MV-4-11 (cell line): ENCODE measurements at places on chromosomes 4 and X.

GRCh38 chrX:97039363-97040029 lies 155.8 kb downstream of the RPA4 start:
- no peak for DNase-seq

DNA sequence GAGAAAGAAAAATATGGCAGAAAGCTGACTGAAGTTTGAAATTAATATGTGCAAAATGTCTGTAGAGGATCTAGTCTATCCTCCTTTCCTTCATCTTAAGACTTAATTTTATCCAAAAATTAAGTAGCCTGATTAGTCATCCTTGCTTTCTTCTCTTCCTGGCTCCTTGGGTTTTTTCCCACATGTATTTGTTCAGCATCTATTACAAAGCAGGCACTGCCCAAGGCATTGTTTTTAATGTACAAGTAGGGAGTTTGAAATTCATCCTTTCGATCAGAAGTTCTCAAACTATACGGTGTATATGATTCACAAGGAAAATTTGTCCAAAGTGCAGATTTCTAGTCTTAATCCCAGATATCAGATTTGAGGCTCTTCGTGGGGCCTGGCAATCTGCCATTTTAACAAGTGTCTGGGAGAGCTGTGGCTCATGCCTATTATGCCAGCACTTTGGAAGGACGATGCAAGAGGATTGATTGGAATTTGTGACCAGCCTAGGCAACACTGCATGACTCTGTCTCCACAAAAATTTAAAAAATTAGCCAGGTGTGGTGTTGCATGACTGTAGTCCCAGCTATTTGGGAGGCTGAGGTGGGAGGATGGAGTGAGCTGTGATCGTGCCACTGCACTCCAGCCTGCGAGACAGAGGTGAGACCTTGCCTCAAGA lies 19.4 kb upstream of the YTHDC1 start:
- no peak for DNase-seq

- peak; percentile 33 for DNase-seq
Observed at GRCh38 chrX:108001218-108001814, 19.1 kb upstream of the TEX13B start.

GRCh38 chr4:74109870-74110605 lies 11.0 kb upstream of the CXCL2 start:
- DNase-seq: no peak

DNA sequence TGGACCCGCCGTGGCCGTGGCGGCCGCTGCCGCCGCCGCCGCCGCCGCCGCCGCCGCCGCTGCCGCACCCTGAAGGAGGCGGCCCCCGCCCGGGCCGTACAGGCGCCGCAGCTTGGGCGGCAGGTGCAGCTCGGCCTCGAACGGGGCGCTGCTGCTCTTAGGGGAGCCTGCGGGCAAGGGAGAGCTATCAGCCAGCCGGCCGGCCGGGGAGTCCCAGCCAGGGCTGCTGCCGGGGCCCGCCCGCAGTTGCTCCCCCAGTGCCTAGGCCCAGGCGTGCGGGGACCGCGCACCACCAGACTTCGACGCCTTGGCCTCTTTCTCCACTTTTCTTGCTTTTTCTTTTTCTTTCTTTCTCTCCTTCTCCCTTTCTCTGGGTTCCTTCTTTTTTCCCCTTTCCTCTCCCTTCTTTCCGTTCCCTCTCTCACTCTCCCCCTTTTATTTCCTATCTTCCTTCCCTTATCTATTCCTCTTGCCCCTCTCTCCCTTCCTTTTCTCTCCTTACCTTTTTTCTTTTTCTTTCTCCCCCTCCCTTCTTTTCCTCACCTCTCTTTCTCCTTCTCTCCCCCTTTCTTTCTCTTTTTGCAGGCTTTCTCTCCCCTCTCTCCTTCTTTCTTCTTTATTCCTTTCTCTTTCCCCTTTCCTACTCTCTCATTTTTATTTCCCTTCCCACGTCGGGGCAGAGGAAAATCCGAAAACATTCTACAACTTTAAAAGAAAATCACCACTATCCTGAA lies 2.0 kb downstream of the ARX start:
- no peak for DNase-seq

DNA sequence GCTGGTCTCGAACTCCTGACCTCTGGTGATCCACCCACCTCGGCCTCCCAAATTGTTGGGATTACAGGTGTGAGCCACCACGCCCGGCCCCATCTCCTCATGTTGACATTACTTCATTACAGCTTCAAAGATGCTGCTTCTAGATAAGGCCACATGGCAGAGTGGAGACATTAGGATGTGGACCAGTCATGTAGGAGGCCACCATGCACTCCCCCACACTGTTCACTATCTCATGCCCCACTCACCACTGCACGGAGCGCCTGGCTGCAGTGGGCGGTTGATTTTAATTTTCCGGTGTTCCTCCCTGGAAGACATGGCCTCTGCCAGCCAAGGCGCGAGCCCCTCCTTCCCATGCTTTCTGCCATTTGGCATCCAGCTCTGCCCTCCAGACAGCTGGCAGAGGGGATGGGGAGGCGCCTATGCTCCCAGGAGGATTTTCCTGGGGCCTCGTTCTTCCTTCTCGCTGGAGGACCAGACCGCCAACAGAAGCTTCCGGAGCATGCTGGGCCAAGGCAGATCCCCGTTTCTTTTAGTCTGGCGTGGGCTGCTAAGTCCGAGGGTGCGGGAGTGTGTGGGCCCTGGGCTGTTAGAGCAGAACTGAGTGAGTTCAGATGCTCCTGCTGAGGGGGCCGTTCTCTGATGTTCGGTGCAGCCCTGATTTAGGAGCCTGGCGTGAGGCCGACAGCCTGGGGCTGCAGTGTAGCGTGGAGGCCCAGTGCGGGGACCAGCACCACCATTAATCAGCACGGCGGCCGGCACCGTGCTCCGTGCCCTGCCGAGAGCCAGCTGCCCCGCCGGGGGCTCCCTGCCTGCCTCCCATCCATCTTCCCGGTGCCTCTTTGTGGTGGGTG lies 93.1 kb downstream of the SORCS2 start:
- no peak for DNase-seq

GRCh38 chrX:39063037-39063436 lies 261.8 kb downstream of the MID1IP1 start:
- DNase-seq: peak; percentile 85

- DNase-seq: no peak
Observed at GRCh38 chr4:124468360-124468759, 244.2 kb downstream of the ANKRD50 start.

DNA sequence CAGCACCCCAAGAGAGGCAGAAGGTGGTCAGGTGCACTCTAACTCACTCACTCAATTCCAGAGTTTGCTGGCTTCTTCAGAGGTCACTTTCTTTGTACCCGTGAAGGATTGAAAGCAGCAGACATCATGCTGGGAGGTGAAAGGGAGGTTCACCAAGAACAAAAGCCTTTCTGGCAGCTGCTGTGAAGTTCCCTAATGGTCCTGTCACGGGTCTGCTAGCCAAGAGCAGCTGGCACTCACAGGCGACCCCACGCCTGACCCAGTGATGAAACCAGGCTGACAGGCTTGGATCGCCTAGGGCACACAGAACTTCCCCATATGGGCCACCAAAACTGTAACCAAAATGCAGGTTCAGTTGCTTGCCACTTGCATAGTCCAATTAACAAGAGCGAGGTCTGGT lies 11.8 kb downstream of the NUDT11 start:
- no peak for DNase-seq

DNA sequence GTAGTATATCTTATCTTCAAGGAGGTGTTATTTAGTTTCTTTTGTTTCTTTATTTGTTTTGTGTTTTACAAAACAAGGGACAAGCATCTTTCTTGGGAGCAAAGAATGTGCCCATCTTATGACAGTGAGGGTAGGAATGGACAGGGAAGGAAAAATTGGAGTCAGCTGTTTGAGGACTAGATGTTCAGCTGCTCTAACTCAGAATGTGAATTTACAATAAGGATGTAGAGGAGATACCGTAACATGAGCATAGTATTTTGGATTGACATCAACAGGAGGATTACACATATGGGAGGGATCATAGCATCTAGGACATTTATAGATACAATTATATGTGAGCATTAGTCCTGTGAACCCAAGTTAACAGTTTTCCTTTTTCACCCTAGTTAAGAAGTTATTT lies 89.0 kb upstream of the GK2 start:
- no peak for DNase-seq

DNA sequence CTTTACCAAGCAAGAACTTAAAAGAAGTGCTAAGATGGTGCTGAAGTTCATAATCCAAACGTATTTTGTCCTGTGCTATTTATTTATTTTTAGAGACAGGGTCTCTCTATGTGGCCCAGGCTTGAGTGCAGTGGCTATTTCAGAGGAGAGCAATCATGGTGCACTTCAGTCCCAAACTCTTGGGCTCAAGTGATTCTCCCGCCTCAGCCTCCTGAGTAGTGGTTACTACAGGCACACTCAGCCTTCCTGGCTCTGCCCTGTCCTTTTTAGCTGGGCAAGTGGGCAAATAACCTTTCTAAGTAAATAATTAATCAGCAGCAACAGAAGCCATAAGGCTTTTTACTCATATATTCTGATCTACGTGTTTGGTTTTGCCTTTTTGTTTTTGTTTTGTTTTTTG lies 2.6 kb downstream of the NSD2 start:
- no peak for DNase-seq

- peak; percentile 19 for DNase-seq
Observed at GRCh38 chrX:8743126-8743732, 11.3 kb upstream of the ANOS1 start.

- DNase-seq: no peak
Observed at GRCh38 chr4:3859571-3859970, 93.4 kb downstream of the ADRA2C start.

- DNase-seq: no peak
Observed at GRCh38 chrX:71321731-71322130, 20.2 kb downstream of the ITGB1BP2 start.

DNA sequence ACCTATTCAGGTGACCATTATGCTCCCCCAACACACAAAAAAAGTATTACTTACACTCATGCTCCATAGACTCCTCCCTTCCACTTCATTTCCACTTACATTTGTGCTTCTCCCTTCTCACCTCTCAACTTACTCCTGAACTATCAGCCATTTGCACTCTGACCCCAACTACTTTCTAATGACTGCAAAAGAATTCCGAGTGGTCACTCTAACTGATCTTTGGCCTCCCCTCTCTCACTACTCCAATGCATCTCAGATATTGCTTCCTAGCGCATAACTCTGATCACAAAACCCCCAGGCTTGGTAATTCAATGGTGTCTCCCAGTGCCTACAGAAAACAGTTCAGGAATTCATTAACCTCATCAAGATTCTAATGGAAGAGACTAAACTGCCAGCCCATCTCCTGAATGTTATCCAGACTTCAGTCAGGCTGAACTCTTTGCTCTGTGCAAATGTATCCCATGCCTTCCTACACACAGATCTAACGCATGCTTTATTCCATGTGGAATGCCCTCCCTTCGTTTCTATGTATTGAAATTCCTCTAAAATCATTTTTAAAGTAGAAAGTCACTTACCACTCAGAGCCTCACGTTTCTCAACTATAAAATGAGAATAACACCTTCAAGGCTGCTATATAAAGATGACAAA lies 61.1 kb downstream of the FRYL start:
- no peak for DNase-seq

GRCh38 chr4:100189820-100190642 lies at the start of gene DDIT4L:
DDIT4L (minus strand) TSS chr4:100190468; CDS start chr4:100189983, 485 bp downstream.
- no peak for DNase-seq

- DNase-seq: no peak
Observed at GRCh38 chr4:134278675-134279074, 77.1 kb upstream of the PABPC4L start.

- DNase-seq: no peak
Observed at GRCh38 chr4:81905971-81906370, 434.3 kb upstream of the RASGEF1B start.

- no peak for DNase-seq
Observed at GRCh38 chr4:124325690-124326089, 386.8 kb downstream of the ANKRD50 start.

DNA sequence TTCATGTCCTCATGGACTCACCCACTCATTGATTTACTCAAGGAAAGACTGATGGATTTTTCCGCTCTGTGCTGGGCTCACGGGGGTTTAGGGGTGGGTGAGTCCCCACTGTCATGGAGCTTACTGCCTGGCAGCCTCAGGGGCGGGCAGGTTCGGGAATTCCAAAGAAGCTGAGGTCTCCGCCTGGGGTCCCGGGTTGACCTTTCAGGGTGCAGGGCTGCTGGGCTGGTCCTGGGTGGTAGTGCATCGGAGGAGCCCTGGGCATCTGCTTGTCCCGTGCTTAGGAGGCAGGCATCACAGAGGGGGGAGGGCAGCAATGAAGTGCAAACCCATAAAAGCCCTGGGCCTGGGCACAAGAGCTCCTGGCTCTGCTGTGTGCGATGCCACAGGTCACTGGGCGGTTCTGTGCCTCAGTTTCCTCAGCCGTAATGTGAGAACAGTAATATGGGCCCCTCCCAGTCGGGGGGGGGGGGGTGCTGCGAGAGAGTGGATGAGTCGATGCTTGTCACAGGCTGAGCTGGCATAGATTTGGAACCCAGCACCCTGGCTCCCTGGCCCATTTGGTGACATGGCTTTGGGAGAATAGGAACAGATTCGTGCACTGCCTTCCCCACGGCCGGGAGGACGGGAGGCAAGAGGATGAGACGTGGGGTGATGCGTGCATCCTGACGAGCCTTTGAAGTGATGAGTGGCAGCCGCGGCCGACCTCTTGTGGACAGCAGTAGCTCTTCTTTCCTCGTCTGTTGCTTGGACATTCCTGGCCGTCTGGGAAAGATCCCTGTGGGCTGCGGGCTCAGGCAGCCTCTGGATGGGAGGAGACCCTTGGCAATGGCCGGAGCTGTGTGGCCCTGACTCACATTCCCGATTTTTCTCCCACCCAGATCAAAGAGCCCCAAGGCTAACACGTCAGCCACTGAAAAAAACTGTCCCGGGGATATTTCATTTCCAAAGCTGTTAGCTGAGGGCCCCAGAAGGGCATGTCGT lies 42.0 kb downstream of the PSAPL1 start:
- DNase-seq: no peak

GRCh38 chrX:135557344-135557743 lies 36.9 kb downstream of the INTS6L start:
- DNase-seq: no peak

GRCh38 chr4:37440501-37440900 lies 196.0 kb downstream of the NWD2 start:
- no peak for DNase-seq

DNA sequence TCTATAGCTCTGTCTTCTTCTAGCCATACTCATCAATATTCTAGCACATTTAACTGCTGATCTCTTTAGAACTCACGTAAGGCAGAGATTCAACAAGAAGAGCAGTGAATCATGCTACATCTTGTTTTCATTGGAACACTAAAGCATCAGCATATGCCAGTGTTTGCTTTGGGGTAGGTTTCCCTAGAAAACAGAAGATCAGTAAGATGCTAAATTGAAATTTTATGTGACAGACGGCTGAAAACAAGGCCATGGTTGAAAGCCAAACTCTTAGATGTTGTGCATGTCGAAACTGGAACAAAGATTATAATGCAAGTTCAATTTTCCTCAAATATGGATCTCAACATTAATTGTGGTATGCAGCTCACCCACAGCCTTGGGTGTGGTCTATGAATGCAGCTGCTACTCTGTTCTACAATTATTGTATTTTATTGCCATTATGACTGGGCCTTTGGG lies 107.6 kb downstream of the PDLIM5 start:
- no peak for DNase-seq

GRCh38 chrX:137418086-137418485 lies 147.8 kb upstream of the ZIC3 start:
- DNase-seq: no peak

GRCh38 chrX:115693476-115693875 lies 132.5 kb downstream of the PLS3 start:
- no peak for DNase-seq
